ENCODE measurements at places on chromosomes 12 and 14. TPM values are rescaled to one million over a fixed set of nuclear protein-coding genes. Genes with fewer than 3 reads are reported as not detected.

GZMB gene
- polyA plus RNA-seq = 2.1 TPM

SBNO1 gene
- polyA plus RNA-seq = 5.7 TPM

LRFN5 gene
- polyA plus RNA-seq = 1.7 TPM

NFE2 gene
- 0.80 TPM for polyA plus RNA-seq

MIPOL1 gene
- 2.6 TPM for polyA plus RNA-seq

DNA sequence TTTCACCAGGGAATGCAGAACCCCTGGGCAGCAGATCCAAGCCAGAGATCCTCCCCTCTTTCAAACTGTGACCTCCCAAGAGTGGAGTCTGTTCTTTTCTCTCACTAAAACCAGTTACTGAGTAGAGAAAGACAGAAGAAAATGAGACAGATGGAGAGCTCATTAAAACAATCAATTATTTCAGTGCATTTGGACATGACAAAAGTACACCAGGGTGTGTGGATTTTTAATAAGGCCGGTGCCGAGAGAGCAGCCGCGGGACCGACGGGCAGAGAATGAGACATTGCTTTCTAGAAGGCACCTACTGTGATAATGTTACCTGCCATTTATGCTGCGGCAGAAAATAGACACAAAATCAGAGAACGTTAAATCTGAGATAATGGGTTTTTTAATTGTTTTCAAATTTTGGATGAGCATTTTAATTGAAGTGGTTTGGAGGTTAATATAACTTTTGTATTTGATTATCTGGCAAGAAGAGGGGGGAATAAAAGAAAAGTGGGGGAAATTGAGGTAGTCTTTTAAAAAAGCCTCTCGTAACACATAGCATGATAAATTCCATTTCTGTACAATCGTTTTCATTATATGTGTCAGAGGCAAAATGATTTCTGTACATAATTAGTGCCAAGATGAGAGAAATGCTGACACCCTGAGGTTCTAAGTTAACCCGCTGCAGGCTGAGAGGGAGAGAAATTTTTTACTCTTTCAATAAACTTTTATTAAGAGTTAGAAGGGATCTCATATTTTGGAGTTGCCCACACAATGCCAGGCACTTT lies 70.8 kb downstream of the HSPB8 start:
- DNase-seq = no peak

GRCh38 chr12:33438851-33439586 lies 600 bp downstream of the SYT10 start:
- no peak for DNase-seq

DNA sequence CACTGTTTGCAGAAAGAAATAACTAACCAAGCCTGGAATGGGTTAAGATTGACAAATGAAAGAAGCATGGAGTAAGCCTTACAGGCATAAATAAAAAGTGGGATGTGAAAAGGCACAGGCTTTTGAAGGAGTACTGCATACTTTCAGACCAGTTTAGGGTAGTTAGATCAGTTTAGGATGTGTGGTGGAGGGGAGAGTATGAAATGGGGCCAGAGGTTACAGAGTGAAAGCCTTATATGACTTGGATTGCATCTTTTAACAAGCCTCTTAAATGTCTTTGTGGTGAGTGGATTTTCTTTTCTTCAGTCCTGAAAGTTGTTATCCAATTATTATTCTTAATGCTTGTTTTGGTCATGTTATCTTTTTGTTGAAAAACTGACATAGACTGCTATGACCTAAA lies 52.2 kb upstream of the TRHDE start:
- DNase-seq = no peak

DNA sequence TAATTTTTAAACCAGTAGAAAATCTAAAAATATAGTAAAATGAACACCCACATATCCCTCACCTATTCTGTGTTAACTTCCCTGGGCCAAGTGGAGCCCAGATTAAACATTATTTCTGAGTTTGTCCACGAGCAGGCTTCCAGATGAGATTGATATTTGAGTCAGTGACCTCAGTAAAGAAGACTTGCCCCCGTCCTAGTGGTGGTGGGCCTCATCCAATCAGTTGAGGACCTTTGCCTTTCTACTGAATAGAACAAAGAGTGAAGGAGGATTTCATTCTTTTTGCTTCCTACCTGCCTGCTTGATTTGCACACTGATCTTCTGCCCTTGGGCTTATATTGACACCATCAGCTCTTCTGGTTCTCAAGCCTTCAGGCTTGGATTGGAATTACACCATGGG lies 174.7 kb upstream of the PLEKHG7 start:
- DNase-seq = no peak

DNA sequence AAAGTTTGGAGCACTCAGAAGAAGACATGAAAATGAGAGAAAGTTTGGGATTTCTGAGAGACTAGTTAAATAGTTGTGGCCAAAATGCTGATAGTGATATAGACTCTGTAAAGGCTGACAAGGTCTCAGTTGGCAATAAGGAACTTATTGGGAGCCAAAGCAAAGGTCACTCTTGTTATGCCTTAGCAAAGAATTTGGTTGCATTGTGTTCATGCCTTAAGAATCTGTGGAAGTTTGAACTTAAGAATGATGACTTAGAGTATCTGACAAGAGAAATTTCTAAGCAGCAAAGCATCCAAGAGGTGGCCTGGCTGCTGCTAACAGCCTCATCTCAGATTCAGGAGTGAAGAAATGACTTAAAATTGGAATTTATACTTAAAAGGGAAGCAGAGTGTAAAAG lies 113.8 kb downstream of the PIK3C2G start:
- DNase-seq = no peak

DNA sequence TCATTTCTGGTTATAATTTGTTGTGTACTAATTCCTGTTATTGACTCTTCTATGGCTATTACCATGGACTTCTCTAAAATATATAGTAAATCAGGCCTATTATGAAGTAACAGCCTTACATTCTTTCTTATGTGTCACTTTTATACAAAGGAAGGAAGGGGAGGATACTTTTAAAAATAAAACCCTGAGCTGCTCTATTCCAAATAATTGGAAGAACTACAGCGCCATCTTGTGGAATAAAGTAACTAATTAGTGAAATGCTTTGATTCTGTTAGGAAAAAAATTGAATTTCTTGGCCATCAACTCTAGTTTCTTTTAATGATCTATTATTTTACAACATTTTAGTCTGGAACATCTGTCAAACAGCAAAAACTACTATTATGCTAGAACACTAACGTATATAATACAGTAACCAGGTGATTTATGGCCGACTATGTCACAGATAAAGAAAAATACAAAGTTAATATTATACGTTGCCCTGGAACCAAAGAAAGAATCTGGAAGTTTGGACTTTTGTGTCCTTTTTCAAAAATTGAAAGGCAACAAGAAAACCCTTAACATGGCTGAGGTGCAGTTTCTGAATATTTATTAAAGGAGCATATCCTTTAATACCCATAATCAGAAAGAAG lies 55.0 kb upstream of the NELL2 start:
- no peak for DNase-seq

DNA sequence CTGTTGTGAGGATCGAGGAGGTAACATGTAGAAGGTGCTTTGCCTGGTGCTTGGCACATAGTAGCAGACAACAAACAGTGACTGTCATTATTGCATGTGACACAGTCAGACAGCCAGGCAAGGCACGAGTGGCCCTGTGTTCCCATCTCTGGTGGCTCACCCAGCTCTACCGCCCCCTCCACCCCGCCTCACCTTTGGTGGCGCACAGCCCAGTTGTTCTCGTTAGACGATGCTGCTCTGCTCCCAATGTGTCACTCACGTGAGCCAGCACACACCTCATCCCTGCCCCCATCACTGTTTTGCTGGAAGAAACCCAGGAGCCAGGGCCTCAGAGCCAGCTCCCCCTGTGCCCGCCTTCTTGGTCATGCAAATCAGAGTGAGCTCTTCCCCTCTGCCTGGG lies 113.3 kb downstream of the CALM1 start:
- no peak for DNase-seq

GRCh38 chr12:15130541-15130940 lies 90.7 kb downstream of the RERG start:
- no peak for DNase-seq

DNA sequence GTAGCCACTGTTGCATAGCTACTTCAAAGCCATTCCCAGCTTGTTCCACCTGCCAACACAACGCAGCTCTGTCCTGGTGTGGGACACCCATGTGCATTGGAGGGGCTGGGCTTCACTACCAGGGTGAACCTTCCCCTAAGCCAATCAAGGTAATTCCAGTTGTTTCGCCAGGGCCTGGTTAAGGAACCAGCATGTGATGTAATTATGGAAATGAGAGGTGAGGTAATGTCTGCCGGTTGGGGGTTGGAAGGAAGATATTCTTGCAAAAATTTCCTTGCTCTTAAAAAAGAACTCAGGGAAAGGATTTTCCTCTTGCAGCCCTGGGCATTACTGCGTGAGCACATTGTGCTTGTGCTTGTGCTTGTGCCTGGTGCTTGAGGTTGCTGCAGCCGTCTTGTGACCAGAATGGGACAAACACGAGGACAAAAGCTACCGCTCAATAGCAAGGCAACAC lies 14.9 kb downstream of the TUBA1C start:
- DNase-seq = no peak

DNA sequence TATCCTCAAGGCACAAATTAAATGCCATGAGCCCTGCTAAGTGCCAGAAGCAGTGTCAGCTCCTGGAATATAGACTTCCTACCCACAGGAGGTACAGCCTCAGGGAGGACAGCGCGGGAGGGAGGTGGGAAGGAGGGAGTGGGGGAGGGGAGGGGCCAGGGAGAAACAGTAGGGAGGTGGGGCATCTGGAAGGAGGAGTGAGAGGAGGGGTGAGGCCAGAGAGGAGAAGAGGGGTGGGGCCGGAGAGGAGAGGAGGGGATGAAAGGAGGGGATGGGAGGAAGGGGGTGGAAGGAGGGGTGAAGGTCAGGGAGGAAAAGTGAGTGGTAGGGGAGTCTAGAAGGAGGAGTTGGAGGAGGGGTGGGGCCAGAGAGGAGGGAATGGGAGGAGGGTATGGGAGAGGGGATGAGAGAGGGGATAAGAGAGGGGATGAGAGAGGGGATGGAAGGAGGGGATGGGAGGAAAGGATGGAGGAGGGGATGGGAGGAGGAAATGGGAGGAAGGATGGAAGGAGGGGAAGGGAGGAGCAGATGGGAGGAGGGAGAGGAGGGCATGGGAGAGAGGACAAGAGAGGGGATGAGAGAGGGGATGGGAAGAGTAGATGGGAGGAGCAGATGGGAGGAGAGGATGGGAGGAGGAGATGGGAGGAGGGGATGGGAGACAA lies 9.2 kb upstream of the CCDC197 start:
- no peak for DNase-seq

- DNase-seq = no peak
These were observed 44.3 kb upstream of the HMGA2 start for GRCh38 chr12:65779946-65780345.

DNA sequence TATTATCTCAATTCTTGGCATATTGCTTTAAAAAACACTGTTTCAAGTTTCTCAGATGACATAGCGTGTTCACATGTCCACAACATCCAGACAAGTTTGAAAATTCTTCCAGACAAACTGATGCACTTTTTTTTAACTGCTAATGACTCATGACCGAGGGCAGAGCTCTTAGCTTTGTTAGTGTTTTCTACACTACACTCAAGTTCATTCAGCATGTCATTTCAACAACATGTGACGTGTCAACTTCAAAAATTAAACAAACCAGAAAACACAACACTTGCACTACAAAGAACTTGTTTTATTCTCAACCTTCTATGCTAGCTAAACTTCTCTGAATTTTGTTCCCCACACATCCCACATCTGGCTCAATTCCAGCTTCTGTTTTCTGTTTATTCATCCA lies 1186.3 kb upstream of the FLRT2 start:
- DNase-seq = no peak

GRCh38 chr14:57659052-57659451 lies 165.4 kb upstream of the CCDC198 start:
- DNase-seq = no peak

DNA sequence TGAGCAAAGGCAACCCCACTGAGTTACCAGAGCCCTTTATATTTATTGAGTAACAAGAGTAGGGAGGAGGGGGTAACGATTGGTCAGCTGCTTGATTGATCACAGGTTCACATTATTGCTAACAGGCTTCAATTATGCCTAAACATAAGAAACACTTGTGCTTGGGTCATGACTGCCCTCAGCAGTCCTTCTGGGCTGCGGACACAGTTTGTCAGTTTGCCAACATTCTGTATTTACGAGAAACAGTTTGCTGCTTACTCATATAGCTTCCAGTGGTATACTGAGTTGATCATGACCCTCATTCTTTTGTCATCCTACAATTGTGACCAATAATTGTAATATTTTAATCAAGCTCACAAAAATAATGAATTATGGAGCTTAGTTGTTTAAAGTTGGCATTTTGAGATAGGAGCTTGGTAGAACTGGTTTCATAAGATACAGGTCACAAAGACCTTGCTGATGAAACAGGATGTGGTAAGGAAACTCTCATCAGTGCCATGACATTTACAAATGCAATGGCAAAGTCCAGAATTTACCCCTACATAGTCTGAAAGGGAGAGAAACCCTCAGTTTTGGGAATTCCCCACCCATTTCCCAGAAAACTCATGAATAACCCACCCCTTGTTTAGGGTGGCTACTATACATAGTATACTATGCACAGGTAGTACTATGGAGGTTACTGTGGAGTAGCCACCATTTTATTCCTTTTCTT lies 1421.0 kb upstream of the FLRT2 start:
- DNase-seq = no peak

- DNase-seq = no peak
These were observed 28.5 kb upstream of the MAGOHB start for GRCh38 chr12:10641735-10642500.

DNA sequence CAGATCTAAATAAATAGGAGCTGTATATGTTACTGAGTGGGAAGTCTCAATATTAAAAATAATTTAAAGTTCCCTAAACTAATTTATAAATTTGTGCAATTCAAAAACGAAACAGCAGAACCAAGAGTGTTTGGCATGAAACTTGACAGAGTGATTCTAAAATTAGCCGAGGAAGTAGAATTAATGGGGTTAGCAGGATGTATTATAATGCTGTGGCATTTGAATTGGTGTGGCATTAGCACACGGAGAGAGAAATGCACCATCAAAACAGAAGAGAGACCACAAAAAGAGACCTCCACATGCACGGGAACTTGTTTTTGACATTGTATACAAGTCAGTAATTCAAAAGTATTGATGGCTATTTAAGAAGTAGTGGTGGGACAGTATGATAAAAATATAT lies 366.0 kb upstream of the RGS6 start:
- no peak for DNase-seq

DNA sequence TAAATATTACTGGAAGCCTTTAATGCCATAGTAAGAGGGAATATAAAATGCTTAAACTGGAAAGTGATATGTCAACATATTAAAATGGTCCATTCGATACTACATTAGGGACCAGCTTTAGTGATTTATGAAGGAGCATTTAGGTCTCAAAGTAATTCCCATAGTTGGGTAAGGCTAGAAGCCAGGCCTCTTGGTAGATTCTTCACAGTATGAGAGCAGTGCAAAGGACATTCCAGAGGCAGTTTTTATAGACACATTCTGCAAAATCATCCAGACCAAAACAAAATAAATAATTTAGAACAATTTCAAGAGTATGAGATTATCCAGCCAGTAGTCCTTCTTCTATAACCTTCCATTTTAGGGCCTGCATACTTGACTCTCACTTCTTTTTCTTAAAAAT lies 142.6 kb upstream of the PDZRN4 start:
- no peak for DNase-seq
